ENCODE measurements at places on chromosomes 7 and 10.

- DNase-seq = no peak
Measured at GRCh38 chr7:18140943-18141342, 113.3 kb upstream of the PRPS1L1 start.

DNA sequence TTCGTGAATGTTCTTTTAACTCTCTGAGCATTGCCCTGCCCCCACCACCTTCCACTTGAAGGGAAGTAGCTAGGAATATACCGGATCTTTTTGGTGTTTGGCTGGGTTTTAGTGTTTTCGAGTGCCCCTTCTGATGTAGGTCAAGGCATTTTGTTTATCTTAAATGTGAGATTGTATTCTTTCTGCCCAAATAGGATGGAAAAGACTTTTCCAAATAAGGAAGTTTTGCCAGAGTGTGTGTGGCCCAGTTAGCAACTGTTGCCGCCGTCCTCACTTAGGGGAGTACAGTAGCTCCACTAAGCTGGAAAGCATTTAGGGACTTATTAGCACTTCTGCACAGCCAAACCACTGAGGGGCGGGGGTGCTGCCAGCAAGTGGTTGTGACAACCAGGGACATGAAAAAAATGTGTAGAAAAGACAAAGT is 29.8 kb upstream of the VCL start:
- no peak for DNase-seq

DNA sequence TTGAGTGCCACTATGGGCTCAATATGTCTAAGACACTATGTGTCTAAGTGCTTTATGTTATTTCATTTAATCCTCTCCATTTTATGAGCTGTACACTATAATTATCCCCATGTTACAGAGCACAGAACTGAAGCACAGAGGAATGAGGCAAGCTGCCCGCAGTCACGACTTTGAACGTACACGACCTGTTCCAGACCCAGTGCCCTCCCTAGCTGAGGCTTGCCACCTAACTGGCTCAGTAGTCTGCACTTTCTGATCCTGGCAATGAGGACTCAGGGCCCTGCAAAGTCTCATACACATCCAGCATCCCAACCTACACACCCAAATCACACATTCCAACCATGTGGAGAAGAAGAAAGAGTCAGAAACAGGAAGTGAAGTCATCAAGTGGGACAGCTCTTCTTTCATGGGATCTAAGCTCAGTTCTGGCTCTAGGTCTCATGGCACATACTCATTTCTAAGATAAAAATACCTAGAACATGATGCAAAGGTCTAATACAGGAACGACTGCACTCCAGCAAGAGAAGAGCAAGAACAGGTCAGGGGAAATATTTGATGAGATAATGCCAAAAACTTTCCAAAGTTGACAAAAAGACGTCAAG is 42.4 kb upstream of the DDC start:
- DNase-seq = no peak

GRCh38 chr7:2761801-2762497 is 73.9 kb downstream of the AMZ1 start:
- no peak for DNase-seq

DNA sequence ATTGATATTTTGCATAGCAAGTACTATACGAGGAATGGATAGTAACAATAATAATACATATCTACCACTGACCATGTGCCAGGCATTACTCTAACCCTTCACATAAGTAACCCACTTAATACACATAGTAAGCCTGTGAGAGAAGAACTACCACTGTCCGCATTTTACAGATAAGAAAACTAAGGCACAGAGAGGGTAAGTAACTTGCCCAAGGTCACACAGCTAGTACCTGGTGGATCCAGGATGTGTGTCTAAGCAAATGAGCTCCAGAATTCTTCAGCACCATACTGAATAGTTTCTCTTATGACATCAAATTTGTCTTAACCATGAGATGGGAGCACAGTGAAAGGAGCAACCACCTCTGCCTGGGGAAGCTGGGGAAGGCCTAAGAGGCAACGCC is 10.2 kb downstream of the CRTAC1 start:
- DNase-seq = no peak
